Small intestine (tissue), 16 donors: ENCODE measurements at places on chromosomes 13 and 19. TPM values are rescaled to one million over a fixed set of nuclear protein-coding genes. Genes with fewer than 3 reads are reported as not detected.

Gene PSG3
- polyA plus RNA-seq, result 0.03 TPM

Gene KDM4B
- 12.0 TPM for polyA plus RNA-seq

Gene IL4I1
- polyA plus RNA-seq, result 3.8 TPM

- no peak for DNase-seq
These were observed 257.3 kb downstream of the GPC5 start for GRCh38 chr13:91655731-91656130.

DNA sequence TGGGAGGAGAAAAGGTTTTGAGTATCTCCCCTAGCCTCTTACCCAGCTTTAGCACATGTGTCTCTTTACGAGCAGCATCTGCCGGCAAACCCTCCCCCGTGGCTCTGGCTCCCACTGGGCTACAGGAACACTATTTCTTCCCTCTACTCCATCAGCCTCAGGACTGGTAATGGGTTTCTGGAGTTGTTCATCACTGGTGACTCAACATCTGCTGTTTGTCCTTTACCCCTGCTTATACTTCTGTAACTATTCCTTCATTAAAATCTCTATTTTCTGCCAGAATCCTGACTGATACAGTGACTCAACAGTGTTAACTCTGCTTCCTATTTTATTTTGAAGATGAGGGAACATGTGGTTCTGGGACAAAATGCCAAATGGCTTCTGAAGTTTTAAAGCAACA, 437.3 kb upstream of the HTR2A start:
- no peak for DNase-seq

DNA sequence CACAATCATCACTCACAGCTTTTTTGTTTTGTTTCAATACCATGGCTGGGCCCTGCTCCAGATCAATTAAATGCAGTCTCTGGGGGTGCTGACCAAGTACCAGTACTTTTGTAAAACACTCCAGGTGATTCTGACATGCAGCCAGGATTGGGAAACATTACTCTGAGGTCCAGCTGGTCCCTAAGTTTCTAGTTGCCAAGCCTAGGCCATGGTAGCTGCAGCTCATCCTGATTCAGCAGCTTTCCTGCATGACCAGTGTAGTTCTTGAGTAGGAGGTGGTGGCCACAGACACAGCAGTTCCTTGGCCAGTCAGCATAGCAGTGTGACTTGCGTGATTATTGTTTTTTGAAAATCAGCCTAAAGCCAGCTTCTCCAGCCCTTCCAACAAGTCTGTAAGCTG, 859.1 kb downstream of the DIAPH3 start:
- no peak for DNase-seq

DNA sequence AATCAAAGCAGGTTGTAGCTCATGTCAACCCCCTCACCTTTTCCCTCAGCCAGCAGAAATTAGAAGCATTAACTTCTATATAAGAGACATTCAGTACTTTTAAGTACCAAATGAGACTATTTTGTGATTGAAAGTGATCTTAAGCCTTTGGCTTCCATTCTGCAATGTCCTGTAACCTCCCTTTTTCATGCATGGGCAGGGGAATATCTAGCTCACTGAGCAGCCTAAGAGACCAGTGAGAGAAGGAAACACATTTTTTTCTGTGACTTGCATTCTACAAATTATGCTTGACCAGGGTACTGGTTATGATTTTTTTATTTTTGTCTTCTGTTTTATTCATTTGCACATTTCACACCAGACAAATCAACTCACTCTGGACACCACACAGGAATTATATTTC, 369.6 kb downstream of the KCTD12 start:
- no peak for DNase-seq

- no peak for DNase-seq
These were observed 24.6 kb downstream of the XPO4 start for GRCh38 chr13:20877902-20878301.

- DNase-seq, result no peak
These were observed 13.4 kb upstream of the ERFL start for GRCh38 chr19:41941410-41942202.

- DNase-seq, result no peak
These were observed 628.2 kb upstream of the SLITRK5 start for GRCh38 chr13:87042946-87043345.
